G401 (cell line): ENCODE measurements at places on chromosomes 4 and X.

DNA sequence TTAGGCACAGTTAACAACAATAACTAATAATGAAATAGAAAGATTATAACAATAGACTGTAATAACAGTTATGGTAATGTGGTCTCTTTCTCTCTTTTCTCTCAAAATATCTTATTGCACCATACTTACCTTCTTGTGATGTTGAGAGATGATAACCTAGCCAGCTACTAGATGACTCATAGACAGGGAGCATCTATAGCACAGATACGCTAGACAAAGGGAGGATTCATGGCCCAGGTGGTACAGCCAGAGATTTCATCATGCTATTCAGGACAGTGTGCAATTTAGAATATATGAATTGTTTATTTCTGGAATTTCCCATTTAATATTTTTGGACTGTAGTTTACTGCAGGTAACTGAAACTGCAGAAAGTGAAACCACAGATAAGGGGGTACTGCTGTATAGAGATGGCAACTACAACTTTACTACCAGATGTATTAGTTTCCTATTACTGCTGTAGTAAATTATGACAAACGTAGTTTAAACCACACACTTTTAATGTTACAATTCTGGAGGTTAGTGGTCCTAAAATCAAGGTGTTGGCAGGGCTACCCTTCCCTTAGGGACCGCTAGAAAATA lies 41.8 kb upstream of the MAGED1 start:
- no peak for DNase-seq

DNA sequence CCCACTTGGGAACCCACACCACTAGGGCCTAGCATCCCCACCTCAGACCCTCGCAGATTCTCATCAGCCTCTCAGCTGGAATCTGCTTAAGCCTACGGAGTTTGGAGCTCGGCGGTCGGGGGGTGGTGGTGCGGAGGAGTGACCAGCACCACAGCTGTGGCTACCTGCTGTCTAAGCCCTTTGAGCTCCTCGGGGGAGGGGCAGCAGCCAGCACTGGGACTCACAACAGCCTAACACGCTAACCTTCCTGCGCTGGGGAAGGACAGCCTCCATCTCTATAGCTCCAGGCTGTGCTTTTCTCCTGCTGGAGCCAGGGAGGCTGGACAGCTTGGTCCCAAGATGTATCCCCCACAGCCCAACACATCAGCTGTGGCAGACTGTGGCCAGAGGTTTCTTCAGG lies 281.5 kb downstream of the USP46 start:
- no peak for DNase-seq

DNA sequence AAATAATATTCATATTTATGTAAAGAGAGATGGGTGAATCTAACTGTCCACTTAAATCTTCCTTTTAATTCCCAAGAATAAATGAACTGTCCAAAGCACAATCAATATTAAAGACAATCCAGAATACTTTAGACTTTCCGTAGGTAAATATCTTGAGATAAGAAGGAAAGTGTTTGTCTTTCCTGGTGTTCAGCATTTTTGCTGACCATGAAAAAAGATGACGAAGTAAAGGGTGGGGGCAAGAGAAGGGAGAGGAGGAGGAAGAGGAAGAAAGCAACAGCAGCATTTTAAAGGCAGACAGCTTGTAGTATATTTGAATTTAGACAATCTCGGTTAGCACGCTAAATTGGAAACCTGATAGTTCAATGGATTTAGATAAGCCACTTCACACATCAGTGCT lies 498.2 kb downstream of the KCNIP4 start:
- no peak for DNase-seq

GRCh38 chr4:149555146-149555545 lies 260.5 kb downstream of the IQCM start:
- no peak for DNase-seq
